Cortex of kidney (tissue), 1 donor: ENCODE measurements at places on chromosomes 3 and 15.

DNA sequence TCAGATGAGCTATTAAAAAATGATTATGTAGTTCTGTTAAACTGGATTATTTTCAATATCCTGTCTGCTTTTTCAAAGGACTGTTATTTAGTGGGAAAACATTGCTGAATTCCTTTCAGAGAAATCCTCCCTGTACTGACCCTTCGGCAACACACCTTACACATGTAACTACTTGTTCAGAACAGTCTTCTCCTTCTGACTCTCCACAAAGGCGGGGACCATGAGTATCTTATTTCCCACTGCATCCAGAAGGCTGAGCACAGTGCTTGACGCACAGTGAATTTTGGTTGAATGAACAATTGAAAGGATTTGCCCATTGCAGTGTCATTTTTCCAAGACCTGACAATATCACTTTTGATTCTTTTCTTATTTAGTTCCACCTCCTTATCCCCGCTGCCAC, 23.1 kb upstream of the CFAP161 start:
- no peak for DNase-seq

- no peak for DNase-seq
Measured at GRCh38 chr15:52417957-52418356, 110.7 kb downstream of the MYO5A start.

- no peak for DNase-seq
Measured at GRCh38 chr15:41809121-41809520, 18.8 kb upstream of the JMJD7 start.

GRCh38 chr3:107810171-107811071, 280.4 kb downstream of the CD47 start:
- DNase-seq: no peak

DNA sequence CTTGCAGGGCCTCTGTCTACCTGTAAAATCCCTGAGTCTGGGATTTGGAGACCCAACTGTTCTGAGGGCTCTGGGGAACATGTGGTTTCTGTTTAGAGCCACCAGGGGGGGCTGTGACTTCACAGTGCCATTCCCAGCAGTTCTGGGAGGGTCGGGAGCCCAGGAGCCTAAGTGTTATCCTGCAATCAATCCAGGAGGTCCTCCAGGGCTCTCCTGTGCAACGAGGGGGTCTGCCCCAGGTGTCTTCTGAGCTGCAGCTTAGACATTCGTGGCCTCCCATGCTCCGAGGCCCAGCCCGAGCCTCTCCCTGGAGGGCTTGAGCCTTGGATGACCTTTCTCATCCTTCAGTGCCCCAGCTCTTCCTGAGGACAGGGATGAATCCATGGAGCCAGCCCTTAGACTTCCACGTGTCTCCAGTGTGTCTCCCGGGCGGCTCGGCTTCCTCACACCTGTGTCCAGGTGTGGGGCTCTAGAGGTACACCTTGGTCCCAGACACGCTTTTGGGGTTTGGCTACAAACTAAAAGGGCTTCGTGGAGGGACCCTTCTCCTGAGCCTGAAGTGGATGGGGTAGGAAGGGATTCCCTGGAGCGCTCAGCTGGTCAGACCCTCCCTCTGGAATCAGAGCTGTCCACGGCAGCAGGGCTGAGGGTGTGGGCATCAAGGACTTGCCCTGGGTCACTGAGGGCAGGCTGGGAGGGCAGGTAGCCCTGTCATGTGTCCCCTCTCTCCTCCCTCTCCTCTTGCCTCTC, 20.3 kb upstream of the ABTB1 start:
- no peak for DNase-seq

DNA sequence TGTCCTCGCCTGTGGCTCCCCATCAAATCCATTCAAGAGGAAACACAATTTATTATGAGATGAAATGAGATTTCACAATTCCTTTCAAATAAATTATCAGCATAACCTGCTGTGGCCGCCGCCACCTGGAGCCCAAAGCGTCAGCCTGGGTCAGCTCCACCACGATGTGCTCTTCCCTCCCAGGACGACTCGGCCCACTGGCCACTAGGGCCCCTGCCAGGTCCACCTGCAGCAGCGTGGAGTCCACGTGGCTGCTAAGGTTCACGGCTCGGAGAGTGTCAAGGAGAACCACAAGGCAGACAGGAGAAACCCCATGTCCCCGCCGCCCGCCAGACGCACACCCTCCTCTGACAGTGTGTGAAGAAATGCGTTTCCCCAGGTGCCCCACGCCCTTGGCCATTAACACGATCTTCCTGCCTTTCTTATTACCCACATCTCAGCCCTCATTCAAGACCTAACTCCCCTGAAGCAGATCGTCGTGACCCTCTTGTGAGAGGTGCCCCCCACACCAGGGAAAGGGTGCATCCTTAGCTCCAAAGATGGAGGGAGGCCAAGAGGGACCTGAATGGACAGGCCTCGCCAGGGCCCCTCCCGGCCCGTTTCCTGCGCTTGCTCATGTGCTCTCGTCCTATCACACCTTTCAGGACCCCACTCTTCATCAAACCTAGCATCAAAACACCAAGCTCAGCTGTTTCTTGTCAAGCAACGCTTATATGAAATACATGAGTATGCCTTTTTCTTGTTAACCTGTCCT, 80.6 kb downstream of the OCA2 start:
- DNase-seq: no peak

DNA sequence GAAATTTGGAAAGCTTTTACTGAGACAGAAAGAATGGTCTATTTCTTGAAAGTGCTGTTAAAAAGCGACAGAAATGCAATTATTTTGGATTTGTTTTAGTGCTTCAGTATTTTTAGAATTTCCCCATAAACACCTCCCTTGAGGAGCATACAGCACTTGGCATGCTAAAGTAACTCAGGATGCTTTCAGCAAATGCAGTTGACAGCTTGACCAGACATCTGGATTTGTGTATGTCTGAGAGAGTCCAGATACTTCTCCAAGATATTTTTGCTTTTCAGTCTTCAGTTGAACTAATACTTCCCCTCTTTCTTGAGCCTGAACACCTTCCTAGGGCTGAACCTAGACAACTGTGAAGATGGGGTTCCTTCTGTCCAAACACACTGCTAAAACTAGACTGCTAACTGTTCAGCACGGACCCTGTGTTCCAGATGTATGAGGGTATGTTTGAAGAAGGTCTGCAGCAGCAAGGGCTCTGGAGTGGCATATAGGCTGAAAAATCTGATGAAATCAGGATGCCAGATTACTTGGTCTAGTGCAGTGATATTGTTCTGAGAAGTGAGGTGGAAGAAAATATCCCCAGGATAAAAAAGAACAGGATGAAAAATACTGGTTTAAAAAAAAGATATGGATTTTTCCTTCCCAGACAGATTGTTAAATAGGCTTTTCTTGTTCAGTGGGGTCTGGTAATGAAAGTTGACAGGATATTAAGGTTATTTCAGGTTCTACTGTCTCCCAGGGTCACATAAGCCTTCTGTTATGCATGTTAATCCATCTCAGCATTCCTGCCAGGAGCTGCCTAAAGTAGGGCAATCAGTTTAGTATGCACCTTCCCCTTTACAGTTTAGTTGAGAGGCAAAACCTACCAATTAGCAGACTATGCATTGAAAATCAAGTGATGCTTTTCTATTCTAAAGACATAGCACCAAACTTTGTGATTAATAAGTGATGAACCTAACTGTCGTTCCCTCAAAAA, 516.9 kb upstream of the TBL1XR1 start:
- no peak for DNase-seq

DNA sequence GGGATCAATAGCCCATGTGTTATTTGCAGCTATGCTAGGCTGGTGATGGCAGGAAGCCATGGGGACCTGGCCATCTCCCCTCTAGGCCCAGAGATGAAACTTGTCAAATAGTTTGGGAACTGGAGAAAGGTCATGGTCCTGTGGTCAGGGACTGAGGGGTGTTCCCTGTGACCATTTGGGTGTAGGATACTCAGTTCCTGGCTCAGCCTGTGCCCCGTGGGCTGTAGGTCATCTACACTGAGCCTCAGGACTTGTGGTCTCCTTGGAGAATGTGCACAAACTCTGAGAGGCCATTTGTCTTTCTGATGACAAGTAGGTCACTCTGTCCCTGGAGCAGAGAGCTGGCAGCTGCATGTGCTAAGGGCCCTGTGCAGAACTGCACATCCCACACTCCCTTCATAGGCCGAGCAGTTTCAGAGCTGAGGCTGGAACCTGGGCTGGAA, 17.5 kb downstream of the GASK1A start:
- DNase-seq: no peak

DNA sequence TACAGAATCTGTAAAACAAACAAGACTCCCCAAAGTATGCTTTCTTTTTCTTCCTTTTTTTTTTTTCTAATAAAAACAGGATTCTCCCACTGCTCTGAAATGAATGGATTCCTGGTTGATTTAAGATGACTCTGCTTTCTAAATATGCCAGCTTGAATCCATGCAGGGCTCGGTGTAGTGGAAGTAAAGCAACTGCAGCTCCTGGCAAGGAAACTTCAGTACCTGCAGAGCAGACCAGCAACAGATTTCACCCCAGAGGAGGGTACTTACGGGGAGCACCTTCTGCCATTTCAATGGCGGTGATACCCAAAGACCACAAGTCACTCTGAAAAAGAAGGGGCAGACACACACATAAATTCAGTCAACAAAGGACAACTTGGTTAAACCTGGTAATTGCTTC, 150.5 kb upstream of the SLC2A2 start:
- DNase-seq: no peak

- no peak for DNase-seq
Measured at GRCh38 chr3:71142441-71143161, 440.9 kb downstream of the FOXP1 start.
